Upper lobe of right lung (tissue), 1 donor: ENCODE measurements at places on chromosomes 4 and X.

DNA sequence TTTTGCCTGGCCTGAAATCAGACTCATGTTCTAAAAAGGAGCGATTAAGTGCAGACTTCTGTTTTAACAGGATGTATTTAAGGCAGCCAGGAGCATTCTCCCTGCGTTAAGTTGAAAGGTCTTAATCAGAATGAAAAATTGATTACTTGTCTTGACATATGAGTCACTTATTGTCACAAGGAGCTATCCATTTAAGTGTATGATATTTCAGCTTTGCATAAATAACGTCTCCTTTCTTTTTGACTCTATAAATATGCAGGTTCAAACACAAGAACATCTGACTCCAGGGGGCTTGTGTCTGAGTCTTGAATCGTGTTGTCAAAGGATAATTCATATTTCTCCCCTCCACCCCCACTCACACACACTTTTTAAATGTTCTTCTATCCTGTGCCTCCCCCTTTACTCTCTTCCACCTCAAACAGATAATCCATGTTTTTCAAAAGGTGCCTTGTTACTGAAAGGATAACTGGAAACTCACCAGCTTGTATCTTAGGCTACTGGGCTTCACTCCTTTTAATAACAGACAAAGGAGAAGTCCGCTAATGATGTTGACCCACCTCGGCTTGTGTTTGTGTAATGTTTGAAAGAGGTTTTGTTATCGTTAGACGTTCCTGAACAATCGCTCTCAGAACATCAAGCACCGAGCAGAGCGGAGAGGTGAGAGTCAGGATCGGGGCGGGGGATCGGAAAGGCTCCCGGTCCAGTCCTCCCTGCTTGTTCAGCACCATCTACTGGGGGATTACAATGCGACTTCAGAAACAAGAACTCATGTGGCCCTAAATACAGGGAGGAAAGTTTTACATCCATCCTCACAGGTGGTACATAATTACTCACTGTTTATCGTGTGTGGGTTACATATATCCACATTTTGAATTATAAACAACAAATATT lies 107.5 kb upstream of the RPL34 start:
- no peak for DNase-seq

- no peak for DNase-seq
Observed at GRCh38 chr4:181548873-181549575, 694.2 kb upstream of the TENM3 start.

DNA sequence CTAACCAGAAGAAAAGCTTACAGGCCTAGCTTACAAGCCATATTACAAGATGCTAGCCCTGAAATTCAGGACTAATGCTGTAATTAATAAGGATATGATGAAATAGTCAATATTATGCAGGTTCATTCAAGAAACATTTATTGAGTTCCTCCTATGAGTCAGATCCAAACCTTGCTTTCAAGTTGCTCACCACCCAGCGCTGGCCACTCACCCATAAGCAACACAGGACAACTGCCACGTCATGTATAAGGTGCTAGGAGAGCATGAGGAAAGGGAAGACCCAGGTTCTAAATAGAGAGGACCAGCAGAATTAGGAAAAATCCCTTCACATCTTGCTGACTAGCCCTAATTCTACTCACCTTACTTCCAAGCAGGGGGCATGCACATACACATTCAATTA lies 23.3 kb downstream of the MAML3 start:
- no peak for DNase-seq

DNA sequence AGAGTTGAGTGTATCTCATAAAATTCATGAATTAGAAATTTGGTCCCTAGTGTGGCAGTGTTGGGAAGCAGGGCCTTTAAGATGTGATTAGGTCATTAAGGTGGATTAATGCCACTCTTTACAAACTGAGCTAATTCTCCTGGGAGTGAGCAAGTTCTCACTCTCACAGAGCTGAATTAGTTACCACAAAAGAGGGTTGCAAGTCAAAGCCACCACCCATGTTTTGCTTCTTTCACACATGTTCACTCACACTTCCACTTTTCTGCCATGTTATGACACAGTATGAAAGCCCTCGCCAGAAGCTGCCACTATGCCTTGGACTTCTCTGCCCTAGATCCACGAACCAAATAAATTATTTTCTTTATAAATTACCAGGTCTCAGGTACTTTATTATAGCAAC lies 332.1 kb downstream of the ARAP2 start:
- DNase-seq = no peak

GRCh38 chr4:40455340-40455902 lies 120.3 kb downstream of the CHRNA9 start:
- peak; percentile 75 for DNase-seq

DNA sequence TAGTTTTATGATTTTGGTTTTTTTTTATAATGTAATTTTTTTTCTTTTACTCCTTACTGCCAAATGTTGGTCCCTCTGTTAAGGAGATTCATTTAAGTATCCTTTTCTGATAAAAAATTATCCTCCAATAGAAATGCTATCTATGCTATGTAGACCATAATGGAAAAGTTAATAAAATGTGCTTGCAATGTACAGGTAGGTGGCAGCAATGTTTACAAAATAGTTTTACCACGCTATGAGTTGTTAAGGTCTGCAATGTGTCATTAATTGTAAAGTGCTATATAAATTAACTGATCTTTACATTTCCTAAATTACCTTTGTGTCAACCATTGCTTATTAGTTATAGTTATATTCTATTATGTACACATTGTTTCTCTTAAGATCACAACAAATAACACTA lies 3.8 kb upstream of the CENPC start:
- no peak for DNase-seq

GRCh38 chrX:109843963-109844751 lies 111.1 kb upstream of the ACSL4 start:
- DNase-seq = no peak

GRCh38 chr4:78781924-78782323 lies 5.8 kb downstream of the BMP2K start:
- no peak for DNase-seq

DNA sequence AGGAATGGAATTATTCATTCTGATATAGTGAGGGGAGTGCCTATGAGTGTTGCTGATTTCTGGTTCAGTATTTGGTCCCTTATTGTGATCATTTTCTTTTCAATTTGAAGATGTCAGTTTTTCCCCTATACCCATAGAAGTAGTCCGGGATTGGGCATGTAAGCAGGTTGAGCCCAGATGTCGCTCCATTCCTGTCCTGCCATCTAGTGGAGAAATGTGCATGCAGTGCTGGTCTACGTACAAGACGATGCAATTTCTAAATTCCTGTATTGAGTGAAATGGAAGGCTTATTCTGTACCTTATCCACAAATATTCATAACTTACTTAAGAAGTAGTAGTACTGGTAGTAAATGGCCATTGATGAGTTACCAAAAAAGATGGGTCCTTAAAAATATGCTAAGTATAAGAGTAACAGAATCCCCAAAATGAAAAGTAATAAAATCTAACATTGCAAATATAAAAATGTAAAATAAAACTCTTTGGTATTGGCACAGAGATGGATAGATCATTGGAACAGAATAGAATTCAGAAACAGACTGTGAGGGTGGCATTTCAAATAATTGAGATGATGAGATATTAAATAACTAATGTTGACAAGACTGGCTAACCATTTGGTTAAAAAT lies 60.9 kb downstream of the UGT8 start:
- DNase-seq = peak; percentile 47

GRCh38 chrX:53085661-53086229 lies 3.6 kb downstream of the TSPYL2 start:
- DNase-seq = no peak
